Mesendoderm (in vitro differentiated cells): ENCODE measurements at places on chromosomes 16 and 17.
A peak's percentile ranks its signal among the peaks of the same experiment; 100 is the strongest.

GRCh38 chr17:28325211-28325610 lies 6.2 kb downstream of the TMEM97 start:
- no peak for DNase-seq

DNA sequence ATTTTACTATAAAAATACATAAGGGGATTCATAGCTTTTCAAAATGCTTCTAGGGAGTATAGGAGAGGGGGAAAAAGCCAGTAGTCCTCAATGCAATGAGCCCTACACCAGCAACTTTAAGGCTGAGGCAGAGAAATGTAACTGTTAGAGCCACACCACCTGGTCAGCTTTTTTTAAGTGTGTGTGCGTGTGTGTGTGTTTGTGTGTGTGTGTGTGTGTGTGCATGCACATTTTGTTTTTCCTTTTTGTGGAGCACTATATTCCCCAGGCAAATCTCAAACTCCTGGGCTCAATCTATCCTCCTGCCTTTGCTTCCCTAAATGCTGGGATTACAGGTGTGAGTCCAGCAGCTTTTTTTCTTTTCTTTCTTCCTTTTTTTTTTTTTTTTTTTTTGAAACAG lies 2.3 kb upstream of the MEIOC start:
- no peak for DNase-seq

DNA sequence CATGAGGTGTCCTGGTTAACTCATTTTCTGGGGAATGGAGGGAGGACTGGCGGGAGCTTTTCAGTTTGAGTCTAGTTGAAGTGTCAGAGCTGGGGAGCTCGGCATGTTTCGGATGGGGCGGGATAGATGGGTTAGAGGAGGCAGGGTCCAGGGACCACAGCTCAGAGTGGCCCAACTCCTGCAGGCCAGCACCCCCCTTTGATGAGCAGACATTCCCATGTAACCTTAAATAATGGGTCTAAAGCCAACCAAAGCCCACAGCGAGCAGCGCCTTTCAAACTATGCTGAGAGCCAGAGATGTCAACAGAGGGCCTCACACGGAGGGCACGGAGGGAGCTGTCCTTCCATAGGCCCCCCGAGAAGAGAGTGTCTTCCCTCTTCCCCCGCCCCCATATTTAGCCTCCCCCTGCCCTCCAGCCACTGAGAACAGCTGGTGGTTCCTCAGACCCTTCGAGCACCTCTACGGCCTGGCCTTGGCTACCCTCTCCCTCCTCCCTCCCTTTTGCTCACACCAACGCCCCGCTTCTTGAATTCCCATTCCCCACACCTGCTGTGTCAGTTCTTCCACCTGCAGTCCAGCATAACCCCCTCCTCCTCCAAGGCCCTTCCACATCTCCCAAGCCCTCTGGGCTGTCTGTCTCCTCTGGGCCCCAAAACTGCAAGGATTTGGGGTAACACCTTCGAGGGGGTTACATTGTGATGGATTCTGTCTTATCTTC lies 21.8 kb downstream of the RAB11FIP4 start:
- no peak for DNase-seq

- no peak for DNase-seq
Observed at GRCh38 chr17:43628089-43628650, 33.6 kb downstream of the MEOX1 start.

GRCh38 chr16:57620335-57621231 lies 7.8 kb upstream of the ADGRG1 start:
- peak; percentile 50 for DNase-seq

DNA sequence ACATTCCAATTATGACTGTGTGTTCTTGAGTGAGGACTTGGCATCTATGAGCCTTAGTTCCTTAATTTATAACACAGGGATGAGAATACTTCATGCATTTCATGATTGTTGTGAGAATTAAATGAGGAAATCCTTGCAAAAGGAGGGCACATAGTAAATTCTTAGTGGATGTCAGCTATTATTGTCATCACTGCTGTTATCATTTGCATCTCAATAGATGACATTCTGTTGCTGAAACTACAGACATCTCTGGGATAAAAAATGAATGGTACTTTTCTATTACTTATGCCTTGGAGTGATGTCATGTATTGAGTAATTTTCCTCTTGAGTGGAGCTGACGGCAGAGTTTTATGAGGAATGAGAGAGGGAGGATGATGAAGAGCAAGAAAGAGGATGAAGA lies 184.4 kb upstream of the CDH11 start:
- DNase-seq: no peak

GRCh38 chr16:31063843-31064611 lies 10.0 kb downstream of the ZNF668 start:
- DNase-seq: no peak

- no peak for DNase-seq
Observed at GRCh38 chr17:48070195-48070594, 22.0 kb downstream of the NFE2L1 start.

DNA sequence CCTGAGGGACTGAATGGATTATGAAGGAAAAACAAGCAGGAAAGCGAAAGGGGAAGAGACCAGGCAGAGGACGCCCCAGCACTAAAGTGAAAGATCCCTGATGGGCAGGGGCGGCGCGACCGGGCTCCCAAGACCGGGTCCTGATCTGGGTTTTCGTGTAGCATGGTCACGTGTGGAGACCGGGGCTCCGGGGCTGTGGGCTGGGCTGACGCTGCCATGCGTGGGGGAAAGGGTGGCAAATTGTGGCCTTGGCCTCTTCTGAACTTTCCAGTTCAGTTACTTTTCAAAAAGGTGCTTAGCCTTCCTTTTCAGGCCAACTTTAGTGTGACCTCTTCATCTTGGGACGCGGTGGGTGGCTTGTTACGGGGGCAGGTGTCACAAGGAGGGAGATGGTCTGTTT lies 57.5 kb downstream of the METRNL start:
- no peak for DNase-seq

DNA sequence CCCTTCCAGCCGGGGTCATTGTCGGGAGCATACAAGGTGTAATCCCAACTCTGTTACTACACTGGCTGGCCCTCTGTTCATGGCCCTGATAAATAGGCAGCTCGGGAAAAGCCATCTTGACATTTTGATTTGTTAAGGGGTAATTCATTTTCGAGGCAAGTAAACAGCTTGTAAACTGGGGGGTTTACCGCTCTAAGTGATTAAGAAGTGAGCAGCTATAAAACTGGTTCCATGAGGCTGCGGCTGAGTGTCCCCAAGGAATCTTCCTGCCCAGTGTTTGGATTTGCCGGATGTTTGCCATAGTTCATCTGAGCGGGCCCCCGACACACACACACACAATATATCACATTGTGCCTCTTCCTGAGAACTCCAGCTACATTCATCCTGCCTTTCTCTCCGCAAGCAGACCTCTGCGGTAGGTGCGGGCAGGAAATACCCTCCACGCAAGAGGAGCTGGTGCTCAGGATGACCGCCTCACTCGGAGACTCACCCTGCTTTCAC lies 92.2 kb downstream of the SOCS1 start:
- no peak for DNase-seq

DNA sequence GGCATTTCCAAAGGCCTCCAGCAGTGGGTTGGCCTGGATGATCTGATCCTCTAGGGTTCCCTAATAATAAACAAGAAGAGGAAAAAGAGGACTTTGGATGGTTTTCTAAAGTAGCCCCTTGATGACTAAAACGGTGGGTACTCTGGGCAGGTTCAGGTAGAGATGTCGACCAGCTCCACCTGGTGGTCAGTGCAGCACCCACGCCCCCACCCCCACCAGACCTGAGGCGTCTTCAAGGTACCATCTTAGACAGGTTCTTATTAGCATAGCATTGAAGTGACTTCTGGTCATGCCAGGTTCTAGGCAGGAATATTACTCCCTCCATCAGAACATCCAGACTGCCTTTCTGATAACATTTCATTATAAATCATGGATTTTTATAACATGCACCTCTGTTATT lies 15.0 kb downstream of the MYH13 start:
- DNase-seq: peak; percentile 63

- no peak for DNase-seq
Observed at GRCh38 chr16:35823342-35823741, 2363.9 kb downstream of the TP53TG3F start.

- DNase-seq: peak; percentile 34
Observed at GRCh38 chr17:44309472-44309871, 1.1 kb downstream of the RUNDC3A start.

GRCh38 chr16:81241706-81242105 lies 3.2 kb downstream of the BCO1 start:
- DNase-seq: no peak

DNA sequence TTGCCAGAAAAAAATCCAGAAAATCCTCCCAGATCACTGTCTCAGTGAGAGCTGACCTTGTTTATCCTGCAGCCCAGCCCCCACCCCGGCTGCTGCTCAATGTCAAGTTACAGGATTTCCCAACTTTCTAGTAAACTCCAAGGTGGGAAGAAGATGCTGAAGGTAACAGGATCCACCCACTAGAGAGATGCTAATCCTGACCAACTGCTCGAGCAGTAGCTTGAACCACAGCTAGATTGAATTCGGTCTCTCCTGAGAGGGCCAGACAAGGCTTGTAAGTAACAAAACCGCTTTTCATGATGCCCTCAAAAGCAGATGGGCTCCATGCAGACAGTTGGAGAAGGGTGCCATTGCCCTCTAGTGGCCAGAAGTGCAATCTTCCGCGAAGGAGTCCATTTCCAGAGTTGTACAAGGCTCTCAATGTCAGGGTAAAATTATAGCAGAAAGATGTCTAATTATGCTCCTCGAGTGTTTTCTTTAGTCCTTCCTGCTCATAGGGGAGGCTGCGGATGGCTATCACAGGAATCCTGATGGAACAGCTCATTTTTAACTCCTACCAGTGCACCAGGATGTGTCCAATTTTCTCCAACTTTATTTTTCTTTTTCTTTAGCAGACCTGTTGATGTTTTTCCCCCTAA lies 3.9 kb downstream of the CDH11 start:
- peak; percentile 88 for DNase-seq

- DNase-seq: peak; percentile 26
Observed at GRCh38 chr16:78605548-78606101, 506.2 kb downstream of the WWOX start.

DNA sequence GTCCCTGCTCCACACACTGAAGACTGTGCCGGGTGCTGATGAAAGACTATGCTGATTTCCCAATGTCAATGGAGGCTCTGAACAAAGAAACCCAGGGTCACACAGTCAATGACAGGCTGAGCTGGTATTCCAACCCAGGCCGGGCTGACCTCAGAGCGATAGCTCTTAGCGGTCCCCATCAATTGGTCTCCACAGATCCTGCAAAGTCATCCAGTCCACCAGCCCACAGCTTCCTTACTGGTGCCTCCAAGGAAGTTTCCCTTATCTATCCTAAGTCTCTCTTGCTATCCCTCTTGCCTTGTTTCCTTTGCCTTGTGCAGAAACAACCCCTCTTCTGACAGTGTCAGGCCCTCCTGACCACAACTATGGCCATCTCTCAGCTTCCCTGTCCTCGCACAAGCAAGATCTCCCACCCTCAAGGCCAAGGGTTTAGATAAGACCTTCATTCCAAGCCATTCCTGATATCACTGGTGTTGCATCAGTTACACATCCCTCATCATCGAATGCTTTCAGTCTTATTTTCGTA lies 52.7 kb upstream of the KSR1 start:
- DNase-seq: no peak

GRCh38 chr17:75694536-75694935 lies 26.7 kb upstream of the ITGB4 start:
- DNase-seq: no peak

- peak; percentile 68 for DNase-seq
Observed at GRCh38 chr17:30969989-30970830, 629 bp upstream of the RNF135 start.

GRCh38 chr17:50946223-50946890 lies 80.2 kb upstream of the TOB1 start:
- no peak for DNase-seq

DNA sequence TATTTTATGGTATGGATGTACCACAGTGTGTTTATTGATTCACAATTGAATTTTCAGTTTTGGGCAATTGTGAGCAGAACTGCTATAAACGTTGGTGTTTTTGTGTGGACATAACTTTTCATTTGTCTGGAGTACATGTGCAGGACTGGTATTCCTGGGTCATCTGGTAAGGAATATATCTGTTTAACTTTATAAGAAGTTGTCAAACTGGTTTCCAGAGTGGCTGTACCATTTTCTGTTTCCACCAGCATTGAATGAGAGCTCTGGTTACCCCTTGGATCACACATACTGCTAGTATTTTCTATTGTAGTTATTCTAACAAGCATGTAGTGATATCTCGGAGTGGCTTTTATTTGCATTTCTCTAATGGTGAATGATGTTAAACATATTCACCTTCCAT lies 24.3 kb downstream of the TMEM238L start:
- DNase-seq: no peak

GRCh38 chr17:28230011-28230410 lies 89.0 kb upstream of the TMEM97 start:
- peak; percentile 62 for DNase-seq

DNA sequence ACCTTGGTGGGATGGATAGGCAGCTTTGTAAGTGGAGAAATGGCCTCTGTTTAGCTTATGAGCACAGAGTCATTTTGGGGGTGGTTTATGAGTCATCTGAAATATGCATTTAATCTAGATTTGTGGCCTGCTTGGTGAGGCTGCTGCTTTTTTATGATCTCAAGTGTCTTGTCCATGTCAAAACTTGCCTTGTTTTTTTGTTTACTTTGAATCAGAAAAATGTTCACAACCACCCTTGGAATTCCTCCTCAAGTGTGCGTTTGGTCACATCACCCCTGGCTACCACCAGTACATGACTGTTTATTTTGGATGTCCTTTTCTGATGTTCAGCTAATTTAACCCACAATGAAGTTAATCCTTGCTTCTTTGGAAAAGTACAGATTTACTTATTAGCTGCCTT lies 64.6 kb downstream of the FTO start:
- DNase-seq: no peak

GRCh38 chr17:48195910-48196309 lies 88.3 kb downstream of the SNX11 start:
- DNase-seq: no peak

DNA sequence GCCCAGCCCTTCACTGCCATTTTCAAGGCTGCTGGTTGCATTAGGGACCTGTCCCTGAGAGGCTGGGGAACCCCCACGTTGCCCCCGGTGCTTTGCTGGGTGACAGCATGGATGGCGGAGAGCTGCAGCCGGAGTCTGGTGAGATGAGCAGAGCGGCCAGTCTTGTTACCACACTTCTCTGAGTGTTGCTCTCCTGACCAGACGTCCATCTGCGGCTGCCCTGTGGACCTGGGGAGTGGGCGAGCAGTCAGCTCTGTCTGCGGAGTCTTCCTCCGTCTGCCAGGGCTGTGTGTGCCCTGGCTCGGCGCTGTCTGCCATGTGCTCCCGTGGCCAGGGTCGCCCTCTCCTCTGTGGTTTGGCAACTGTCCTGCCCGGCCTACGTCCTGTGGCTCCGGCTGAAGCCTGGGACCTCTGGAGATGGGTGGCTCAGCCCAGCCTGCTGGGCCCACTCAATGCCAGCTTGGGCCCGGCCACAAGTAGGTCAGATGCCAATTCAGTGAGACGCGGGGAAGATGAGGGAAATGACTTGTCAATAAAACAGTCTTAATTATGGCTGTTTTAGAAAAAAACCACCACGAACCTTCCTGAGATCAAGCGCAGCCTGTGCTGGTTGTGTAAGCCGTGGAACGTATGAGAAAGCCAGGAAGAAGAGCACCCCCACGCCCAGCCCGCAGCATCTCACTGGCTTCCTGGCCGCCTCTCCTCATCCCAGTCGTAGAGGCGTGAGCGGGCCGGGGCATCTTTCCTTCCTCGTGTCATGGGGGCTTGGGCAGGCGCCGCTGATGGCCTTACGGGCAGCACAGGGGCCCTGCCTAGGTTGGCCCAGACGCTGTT lies 7.9 kb downstream of the KCTD5 start:
- DNase-seq: no peak

- DNase-seq: no peak
Observed at GRCh38 chr17:156094-156621, 18.8 kb downstream of the SCGB1C2 start.

GRCh38 chr17:80838311-80839025 lies 153.2 kb upstream of the CHMP6 start:
- no peak for DNase-seq
